Activated CD8-positive, alpha-beta memory T cell treated with anti-CD3 and anti-CD28 coated beads for 1 hour (primary cell): ENCODE measurements at places on chromosomes 5 and 9.

DNA sequence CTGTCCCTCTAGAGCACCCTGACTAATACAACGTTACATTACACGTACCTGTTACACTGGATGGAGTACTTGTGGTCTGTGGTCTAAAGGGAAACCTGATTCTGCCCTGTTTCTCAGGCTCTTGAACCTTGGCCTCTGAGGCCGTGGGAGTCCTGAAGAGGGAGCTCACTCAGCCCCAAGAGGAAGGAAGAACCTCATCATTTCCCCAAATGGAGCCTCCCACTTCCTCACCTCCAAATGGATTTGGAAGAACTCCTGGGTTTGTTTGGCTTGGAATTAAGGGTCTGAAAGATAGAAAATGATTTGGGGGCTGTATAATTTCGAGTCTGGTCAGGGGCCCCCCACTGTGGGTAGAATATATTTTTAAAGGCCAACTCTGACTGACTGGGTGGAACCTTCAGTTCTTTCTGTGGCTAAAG is 200.2 kb downstream of the SEMA6A start:
- no peak for DNase-seq

- DNase-seq, result no peak
Measured at GRCh38 chr5:74052441-74053221, 426.6 kb downstream of the ARHGEF28 start.

GRCh38 chr5:104299998-104300706 is 737.6 kb upstream of the NUDT12 start:
- no peak for DNase-seq

DNA sequence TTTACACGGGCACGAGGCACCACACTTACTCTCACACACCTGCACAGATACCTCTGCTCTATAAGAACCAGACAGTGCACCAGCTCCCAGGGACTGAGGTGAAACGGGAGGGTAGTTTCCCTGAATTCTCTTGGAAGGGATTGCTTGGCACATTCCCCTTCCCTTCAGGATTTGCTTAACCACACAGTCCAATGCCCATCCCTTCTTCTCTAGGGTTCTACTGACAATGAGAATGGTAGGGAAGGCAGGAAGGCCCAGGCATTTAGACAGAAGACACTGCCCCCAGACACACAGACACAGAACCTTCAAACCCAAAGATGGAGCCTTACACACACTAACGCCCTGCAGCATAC is 704 bp upstream of the LHX6 start:
- DNase-seq, result no peak

DNA sequence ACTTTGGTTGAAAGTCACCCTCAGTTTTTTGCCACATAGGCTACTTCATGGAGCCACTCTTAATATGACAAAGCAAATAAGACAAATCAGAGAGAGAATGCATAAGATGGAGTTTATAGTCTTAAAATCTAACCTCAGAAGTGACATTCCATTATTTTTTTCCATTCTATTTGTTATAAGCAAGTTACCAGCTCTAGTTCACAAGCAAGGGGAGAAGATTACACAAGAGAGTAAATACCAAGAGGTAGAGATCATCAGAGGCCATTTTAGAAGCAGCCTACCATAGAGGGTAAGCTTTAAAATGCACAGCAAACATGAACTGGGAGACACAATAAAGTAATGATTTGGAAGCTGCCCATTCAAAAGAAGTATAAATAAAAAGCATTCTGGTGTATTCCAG is 651.3 kb upstream of the MEF2C start:
- DNase-seq, result no peak

GRCh38 chr5:61471352-61471751 is 139.3 kb downstream of the ZSWIM6 start:
- DNase-seq, result no peak

DNA sequence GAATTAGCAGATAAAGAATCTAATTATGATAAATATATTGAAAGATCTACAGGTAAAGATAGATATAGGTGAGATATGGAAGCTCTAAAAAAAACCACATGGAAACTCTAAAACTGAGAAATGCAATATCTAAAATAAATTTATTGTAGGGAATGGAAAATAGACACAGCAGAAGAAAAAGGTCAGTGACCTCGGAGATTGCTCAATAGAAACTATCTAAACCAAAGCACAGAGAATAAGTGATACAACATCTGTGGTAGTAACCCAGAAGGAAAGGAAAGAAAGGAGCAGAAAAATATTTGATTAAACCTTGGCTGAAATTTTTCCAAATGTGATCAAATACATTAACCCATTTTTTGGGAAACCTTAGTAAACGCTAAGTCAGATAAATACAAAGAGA is 43.1 kb upstream of the GLIPR2 start:
- DNase-seq, result no peak
